ENCODE measurements at places on chromosomes 1 and 21.

DNA sequence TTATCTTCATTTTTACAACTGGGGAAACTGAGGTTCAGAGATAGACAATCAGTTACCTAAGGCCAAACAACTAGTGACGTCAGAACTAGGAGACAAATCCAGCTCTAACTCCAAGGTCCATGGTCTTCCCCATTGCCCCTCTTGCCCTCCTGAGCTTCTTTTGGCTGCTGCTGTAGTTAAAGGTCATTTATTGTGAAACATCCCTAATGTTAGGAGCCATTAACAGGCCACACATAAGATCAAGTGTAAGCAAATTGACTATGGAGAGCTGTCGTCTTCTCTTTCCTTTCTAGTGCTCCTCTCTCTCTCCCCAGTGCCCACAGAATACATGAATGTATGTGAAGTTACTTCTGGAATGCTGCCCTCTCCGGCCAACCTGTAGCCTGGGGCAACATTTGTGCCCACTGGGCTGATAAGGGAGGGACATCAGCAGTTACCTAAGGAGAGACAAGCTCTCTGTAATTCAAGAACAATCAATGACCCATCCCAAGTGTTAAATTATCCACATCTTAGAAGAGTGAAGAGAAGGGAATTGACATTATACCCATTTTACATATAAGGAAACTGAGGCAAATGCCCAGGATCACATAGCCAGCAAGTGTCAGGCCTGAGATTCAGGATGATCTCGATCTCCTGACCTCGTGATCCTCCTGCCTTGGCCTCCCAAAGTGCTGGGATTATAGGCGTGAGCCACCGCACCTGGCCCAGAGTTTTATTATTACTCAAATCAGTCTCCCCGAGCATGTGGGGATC lies 40.1 kb downstream of the PTAFR start:
- no peak for DNase-seq

DNA sequence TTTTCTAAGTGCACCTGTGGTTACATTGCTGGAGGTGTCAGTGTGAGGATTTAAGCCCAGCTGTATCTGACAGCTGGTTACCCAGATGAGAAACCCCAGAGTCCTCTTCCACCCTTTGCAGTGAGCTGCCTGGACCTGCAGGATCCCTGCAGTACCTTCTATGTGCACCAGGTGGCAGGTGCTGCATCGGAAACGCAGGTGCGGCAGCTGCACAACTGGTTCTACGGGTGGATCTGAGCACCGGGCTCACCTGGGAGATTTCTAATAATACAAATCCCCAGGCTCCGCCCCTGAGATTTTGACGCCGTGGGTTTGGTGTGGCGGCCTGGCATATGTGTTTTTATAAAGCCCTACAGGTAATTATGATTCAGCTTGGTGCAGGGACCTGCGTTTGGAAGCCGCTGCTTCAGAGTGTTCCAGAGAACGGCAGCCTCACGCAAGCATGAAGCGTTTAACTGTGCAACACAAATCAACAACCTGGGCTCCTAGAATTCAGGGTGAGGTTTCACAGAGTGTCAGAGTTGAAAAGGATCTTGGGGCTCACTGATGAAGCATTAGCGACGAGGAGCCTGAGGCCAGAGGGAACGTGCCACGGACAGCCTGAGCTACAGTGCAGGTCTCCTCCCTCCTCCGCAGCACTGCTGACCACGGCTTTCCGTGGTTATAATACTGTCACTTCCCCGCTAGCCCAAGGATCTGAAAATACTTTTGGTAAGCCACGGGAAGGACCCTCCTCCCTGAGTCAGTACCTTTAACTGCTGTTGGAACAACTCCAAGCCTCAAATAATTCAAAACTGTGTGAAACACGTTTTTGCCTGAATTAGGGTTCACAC lies 96.7 kb upstream of the TRABD2B start:
- DNase-seq = peak; percentile 47

DNA sequence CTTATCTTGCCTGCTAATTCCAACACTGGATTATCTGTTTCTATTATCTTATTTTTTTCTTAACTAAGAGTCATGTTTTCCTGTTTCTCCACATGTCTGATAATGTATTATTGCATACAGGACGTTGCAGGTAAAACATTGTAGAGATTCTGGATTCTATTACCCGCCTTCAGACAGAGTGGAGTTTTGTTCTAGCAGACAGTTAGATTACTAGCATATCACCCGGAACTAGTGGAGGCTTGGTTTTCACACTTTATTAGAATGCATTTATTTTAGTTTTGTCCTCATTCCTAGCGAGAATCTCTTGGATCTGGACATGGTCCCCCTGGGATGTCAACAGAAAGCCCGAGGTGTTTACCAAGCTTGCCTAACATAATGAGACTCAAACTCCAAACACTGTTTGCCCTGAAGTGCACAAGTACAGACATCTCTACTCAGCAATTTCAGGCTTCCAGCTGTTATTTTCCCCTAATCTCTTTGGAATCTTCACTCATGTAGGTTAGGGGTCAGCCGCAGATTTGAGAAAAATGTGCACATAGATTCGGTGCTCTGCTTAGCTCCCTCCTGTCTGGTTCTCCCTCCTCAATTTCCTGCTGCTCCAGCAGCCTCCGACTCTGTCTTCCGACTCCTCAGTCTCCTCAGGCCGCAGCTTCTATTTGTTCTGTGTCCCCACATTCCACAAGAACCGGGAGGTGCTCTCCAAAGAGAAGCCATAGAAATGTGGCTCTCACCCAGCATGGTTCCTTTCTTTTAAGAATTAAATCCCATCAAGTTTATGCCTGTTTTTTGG lies 36.8 kb upstream of the PTPRF start:
- no peak for DNase-seq

DNA sequence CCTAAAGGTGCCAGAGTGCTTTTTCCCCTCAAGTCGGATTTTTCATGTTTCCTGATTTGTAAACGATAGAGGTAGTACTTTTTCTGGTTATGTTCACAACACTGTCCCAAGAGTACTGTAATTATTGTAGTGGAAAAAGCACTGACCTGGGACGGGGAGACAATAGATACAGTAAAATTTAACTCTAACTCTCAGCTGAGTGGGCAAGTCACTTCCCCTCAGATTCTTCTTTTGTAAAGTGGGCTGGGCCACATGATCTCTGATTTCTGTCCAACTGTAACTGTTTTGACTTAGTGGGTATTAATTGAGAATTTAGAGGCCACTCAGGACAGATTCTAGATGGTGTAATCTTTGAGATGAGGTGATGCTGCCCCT lies 19.1 kb downstream of the MARCKSL1 start:
- no peak for DNase-seq

DNA sequence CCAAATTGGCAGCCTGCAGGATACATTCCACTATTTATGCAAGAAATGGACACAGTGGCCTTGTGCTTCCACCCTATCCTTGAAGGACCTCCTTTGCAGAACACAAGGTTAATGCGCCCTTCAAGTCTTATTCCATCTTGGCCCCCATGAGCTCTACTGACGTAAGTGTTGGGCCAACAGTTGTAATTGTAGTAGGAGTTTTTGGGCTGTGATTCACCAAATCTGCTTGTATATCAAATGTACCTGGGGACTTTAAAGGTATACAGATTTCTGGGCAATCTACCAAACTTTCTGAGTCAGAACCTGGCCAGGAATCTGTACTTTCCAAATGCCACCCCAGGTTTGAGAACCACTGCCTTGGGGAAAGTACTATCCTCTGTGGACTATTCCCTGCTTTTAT lies 100.9 kb upstream of the MARK1 start:
- DNase-seq = no peak

DNA sequence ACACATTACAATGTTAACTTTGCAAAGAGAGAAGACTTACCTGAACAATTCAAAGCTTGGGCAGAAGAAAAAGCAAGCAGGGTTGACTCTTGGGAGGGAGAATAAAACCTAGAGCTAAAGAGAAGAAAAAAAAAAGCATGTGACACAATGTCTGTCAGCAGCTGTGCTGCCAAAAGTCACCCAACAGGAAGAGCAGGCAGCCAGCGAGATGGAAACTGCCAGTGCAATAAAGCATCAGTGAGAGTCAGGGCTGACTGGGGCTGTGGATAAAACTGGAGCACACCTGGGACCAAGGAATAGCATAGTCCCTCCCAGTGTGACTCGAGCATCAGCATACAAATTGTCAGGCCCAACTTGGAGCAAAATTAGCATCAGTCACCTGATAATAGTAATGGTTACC lies 65.0 kb upstream of the SLC22A15 start:
- no peak for DNase-seq

DNA sequence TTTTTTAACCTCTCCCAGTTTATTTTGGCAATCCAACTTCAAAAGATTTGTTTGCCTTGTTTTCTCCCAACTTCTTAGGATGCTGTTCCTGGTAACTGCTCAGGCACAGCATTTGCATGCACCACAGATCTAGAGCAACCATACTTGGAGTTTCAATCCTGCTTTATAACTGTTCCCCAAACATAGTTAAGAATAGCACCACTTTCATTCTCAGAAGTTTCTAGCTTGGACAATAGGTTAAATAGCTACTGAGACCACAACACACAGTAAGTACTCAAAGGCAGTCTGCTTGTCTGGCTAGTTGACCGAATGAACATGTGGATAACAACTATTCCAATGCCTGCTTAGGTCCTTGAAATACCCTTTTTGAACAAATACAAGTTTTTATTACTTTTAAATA lies 76.8 kb downstream of the FOXJ3 start:
- no peak for DNase-seq

- DNase-seq = no peak
These were observed 585.8 kb downstream of the ADGRL2 start for GRCh38 chr1:82386365-82387011.

GRCh38 chr21:46168238-46168637 lies 12.9 kb upstream of the FTCD start:
- DNase-seq = no peak

- DNase-seq = no peak
These were observed 110.0 kb upstream of the SERBP1 start for GRCh38 chr1:67540025-67540732.

- DNase-seq = no peak
These were observed 223.4 kb upstream of the FMN2 start for GRCh38 chr1:239868058-239868832.

DNA sequence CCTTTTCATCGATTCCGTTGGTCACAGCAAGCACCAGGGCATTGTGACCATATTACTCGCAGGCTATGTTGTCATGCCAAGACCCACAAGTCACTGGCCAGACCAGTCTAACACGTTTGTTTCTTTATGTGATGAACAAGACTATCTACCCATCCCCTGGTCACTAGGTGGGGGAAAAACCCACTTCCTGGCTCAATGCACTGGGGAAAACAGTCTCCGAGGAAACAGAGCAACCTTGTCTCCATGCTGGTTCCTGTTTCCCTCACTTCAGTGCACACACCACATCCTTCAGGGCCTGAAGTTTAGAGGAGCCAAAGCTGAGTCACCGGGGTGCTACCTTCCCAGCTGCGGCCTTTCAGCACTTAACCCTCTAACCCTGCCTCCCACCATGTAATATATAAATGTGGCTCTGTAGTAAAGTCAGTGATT lies 20.9 kb downstream of the ERICH3 start:
- DNase-seq = no peak

DNA sequence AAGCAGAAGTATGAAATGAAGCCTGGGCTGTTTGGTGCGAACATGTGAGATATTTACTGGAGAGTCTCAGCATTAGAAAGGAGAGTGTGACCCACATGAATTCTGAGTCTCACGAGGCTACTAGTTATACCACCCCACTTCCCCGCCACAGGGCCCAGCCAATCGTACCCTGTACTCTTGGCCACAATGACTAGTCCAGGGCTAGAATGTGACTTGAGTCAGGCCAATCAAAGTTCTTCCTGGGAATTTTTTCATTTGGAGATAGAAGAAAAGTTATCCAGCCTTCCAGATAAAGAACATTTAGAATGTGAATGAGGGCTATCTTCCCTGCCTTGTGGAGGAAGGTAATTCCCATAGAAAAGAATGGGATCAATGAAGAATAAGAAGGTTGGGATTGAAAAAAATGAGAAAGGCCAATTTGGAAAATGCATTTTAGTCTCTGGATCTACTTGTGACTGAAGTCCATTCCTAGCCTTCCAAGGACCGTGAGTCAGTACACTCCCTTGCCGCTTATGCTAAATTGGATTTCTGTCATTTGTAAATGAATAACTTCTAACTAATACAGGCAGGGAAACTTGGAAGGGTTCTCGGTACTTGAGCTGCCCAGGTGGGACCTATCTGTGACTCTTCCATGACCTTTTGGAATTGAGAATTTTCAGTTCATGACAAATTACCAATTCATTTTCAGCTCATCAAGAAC lies 12.3 kb upstream of the RIMKLA start:
- DNase-seq = no peak

- peak; percentile 67 for DNase-seq
These were observed 9.3 kb downstream of the MAP3K6 start for GRCh38 chr1:27357281-27358037.

- DNase-seq = no peak
These were observed 25.8 kb upstream of the SIPA1L2 start for GRCh38 chr1:232655746-232656085.

DNA sequence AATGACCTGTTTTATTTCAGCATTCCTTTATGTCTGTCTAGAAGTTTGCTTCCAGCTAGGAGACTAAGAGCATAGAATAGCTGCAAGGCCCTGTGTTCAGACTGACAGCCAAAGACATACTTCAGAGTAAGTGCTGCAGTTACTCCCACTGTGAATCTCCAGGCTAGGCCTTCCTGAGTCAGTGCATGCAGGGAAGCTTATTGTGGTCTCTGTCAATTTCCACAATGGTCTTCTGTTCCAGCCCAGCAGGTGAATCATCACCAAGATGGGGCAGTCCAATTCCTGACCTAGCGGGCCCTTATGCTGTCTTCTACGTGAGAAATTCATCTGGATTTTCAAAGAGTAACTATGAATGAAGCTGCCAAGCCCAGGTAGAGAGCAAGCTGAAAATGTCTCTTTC lies 146.3 kb upstream of the C8B start:
- DNase-seq = no peak

GRCh38 chr1:236860101-236860500 lies 65.0 kb downstream of the MTR start:
- DNase-seq = no peak

GRCh38 chr1:89705901-89706699 lies 73.2 kb downstream of the LRRC8C start:
- DNase-seq = no peak

- no peak for DNase-seq
These were observed 24.1 kb upstream of the ZNF436 start for GRCh38 chr1:23393706-23394105.

All from stimulated activated CD8-positive, alpha-beta memory T cell treated with anti-CD3 and anti-CD28 coated beads, Interleukin-12 subunit alpha, Interleukin-12 subunit beta, amount 100 ng/mL, for 1 hour (primary cell).